ENCODE measurements at places on chromosomes 6 and 20.

- no peak for DNase-seq
These were observed 103.6 kb downstream of the PAX1 start for GRCh38 chr20:21808863-21809664.

- no peak for DNase-seq
These were observed 1.8 kb upstream of the BHLHE23 start for GRCh38 chr20:63008541-63009044.

DNA sequence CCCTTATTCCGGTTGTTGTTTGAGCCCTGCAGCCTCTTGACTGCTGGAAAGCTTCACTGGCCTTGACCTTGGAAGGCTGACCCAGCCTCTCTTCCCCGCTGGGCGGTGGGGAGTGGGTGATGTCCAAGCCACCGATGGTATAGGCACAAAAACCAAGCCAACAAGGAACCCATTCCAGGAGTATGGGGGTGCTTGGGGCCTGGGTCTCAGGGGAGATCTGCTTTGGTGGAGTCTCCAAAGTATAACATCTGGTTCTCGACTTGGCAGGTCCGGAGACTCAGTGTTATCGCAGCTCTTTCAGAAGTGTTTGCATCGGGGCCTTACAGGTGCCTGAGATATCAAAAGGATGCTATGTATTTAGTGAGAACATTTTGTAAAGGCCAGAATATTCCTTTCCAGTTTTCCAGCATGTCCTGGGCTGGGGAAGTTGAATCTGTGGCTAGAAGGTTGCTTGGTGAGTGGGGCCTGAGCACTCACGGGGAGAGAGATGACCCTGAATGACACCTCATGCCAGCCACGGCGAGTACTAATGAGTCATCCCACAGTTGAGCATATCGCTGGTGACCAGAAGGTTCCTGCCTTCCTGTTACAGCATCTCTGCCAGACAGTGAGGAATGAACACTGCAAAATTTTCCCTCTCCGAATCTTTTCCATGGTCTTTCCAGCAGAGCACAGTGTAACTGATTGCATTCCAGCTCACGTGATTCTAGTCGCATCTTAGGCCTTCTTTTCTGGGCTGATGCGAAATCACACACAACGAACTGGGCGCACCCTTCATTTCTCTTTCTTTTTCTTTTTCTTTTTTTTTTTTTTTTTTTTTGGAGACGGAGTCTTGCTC is 133.9 kb downstream of the ZDHHC14 start:
- no peak for DNase-seq

DNA sequence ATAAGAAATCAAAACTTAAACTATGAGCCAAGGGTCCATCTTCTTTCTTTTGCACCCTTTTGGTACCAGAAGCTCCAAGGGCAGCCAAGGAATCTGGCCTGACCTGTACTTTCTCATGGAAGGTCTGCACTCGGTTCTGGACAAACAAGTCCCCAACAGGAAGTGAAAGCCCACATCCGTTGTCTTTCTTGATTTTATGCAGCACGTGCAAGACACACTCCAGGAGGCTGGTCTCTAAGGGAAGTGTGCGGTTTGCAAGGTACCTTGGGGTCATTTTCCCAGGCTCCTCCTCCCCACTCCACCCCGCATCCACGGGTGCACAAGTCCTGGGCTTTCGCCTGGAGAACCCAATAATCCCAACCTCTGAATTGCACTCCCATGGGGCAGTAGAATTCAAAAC is 101.9 kb downstream of the NFATC2 start:
- no peak for DNase-seq

- DNase-seq: no peak
These were observed 200.6 kb downstream of the GMPR start for GRCh38 chr6:16438718-16439591.

DNA sequence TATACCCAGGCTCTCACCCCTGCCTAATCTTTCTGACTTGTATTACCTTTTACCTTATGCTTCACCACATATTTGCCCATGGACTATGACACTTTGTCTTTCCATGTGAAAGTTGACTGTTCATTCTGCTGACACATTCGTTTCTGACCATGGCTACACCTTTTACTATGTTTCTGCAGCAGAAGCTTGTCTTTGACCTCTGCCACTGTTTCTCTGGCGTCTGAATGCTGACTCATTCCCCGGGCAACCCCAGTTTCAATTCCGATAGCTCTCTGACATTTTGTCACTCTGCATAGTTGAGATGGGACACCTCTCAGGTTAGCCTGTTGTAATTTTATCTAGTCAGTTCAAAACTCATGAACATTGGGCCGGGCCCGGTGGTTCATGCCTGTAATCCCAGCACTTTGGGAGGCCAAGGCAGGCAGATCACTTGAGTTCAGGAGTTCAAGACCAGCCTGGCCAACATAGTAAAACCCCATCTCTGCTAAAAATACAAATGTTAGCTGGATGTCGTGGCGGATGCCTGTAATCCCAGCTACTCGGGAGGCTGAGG is 50.7 kb downstream of the SLC26A8 start:
- DNase-seq: no peak
